IMR-90 (cell line): ENCODE measurements at places on chromosomes 13 and 19.

DNA sequence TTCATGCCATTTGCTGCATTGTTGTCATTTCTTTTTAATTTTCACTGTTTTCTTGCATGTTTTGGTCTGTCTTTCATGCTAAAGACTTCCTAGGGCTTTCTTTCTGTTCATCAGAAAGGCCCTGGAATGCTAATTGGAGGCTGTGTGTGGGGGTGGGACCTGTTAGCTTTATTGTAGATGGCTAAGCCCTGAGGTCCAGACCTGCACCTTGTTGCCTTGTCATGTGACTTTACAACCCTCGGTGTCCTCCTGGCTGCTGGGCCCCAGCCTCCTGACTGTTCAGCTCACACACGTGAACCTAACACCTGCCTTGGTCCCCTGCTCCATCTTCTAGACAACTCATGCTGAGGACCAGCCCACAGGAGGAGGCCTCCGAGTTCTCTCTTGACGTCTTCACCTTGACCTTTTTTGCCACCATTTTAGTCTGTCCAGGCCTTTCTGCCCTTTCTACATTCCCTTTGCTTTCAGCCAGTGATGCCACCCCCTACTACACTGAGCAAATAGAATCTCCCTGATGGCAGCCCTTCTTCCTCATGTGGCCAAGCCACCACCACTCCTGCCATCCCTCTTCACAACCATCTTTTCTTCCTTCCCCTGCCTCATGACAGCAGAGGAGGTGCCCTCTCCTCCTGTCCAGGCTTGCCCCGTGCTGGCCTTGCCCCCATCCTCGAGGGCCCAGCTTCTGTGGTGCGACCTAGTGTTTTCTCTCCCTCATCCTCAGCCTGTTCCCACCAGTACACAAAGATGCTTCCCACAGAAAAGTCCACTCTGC is 41.4 kb upstream of the GPI start:
- H3K36me3 ChIP-seq = peaks cover 22% of the 10 kb centered on the region
- H3K27me3 ChIP-seq = no peaks in the 10 kb centered on the region
- no peak overlapping the region for H3K27ac ChIP-seq
- no peak for DNase-seq

DNA sequence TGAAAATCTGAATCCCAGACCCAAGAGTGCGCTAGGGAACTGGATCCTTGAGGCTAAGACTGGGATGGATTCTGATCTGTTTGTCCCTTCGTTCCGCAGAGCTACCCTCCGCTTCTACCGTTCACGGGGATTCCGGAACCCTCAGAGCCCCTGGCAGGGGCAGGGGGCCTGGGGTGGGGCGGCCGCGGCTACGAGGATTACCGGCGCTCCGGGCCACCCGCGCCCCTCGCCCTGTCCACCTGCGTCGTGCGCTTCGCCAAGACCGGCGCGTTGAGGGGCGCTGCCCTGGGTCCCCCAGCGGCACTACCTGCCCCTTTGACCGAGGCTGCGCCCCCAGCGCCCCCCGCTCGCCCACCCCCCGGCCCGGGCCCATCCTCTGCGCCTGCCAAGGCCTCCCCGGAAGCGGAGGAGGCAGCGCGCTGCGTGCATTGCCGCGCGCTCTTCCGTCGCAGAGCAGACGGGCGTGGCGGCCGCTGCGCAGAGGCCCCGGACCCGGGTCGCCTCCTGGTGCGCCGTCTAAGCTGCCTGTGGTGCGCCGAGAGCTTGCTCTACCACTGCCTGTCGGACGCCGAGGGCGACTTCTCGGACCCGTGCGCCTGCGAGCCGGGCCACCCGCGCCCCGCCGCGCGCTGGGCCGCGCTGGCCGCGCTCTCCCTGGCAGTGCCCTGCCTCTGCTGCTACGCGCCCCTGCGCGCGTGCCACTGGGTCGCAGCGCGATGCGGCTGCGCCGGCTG is 7.1 kb downstream of the SPRED3 start:
- H3K27me3 ChIP-seq = no peaks in the 10 kb centered on the region
- H3K36me3 ChIP-seq = peaks cover 25% of the 10 kb centered on the region
- no peak overlapping the region for H3K27ac ChIP-seq
- H3K4me1 ChIP-seq = 0 out of 2 replicates have a peak, but pooled peaks cover 2% of the 10 kb centered on the region
- no peak for DNase-seq

GRCh38 chr13:69857183-69857821 is 250.3 kb upstream of the ATXN8OS start:
- no peaks in the 10 kb centered on the region for H3K36me3 ChIP-seq
- no peaks in the 10 kb centered on the region for H3K27me3 ChIP-seq
- H3K4me3 ChIP-seq = no peak overlapping the region
- H3K27ac ChIP-seq = no peak overlapping the region

GRCh38 chr19:47762615-47763308 is 15.7 kb upstream of the SELENOW start:
- no peaks in the 10 kb centered on the region for H3K4me1 ChIP-seq
- peaks cover 17% of the 10 kb centered on the region for H3K36me3 ChIP-seq
- peaks cover 2% of the 10 kb centered on the region; the same call in 1 of the 2 replicates for H3K27me3 ChIP-seq
- no peak overlapping the region for H3K4me3 ChIP-seq
- H3K27ac ChIP-seq = no peak overlapping the region

DNA sequence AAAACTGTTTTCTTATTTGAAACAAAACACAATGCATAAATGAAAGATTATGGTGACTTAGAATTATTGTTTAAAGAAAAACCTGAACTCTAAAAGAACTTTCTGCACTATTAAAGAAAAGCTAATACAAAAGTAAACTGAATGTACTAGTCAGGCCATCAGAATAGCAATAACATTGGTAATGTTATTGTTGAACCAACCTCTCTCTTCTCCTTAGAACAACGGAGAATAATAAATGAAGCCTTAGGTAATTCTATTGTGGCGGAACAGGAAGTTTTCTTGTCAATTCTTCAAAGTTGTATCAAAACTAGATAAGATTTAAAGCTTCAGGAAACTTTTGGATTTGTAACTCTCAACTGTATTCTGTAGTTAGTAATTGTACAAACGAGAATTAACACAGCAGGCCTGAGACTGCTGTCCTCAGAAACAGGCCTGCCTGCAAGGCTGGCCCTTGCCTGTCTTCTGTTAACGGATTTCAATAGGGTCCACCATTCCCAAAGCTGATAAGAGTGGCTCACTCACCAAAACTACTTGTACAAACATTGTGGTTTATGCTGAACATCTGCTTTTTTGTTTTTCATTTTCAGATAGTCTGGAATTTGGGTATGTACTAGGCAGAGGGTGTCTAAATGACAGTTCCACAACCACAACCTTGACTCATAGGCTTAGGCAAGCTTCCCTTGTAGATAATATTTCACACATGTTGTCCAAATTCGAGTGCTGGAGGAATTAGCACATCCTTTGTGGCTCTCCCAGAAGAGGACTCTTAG is 825.8 kb downstream of the GPC5 start:
- no peak overlapping the region for H3K4me3 ChIP-seq
- peak; percentile 80 for DNase-seq
- H3K4me1 ChIP-seq = no peaks in the 10 kb centered on the region
- H3K36me3 ChIP-seq = no peaks in the 10 kb centered on the region
- no peak overlapping the region for H3K27ac ChIP-seq

DNA sequence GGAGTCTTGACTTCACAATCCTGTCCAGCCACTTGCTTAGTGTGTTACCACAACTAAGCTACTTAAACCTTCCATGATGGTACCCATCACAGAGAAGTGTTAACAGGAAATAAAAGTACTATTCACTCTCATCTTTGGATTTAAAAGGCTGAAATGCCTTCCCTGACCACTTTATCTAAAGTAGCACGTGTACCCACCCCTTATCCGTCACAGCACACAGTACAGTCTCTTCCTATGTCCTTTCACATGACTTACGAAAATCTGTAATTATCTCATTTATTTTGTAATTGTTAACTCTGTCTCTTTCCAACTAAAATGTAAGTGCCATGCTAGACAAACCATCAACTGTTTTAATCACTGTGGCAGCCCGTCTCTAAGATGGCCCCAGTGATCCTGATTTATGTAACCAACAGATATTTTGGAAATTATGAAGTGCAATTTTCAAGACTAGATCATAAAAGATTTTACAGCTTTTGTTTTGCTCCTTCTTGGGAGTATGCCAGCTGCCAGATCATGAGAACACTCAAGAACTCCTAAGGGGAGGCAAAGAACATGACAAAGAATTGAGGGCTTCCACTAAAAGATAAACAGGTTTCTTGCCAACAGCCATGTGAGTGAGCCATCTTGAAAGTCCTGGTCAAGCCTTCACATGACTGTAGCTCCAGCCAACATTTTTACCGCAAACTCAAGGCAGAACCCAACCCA is 44.9 kb downstream of the DIAPH3 start:
- no peaks in the 10 kb centered on the region for H3K36me3 ChIP-seq
- no peaks in the 10 kb centered on the region for H3K27me3 ChIP-seq
- peaks cover 2% of the 10 kb centered on the region; the same call in 1 of the 2 replicates for H3K4me1 ChIP-seq
- no peak for DNase-seq

GRCh38 chr19:5290336-5291262 is 50.0 kb downstream of the PTPRS start:
- H3K4me1 ChIP-seq = peaks cover 10% of the 10 kb centered on the region
- H3K27ac ChIP-seq = no peak overlapping the region
- no peaks in the 10 kb centered on the region for H3K27me3 ChIP-seq
- no peak overlapping the region for H3K4me3 ChIP-seq

- H3K36me3 ChIP-seq = no peaks in the 10 kb centered on the region
- H3K4me3 ChIP-seq = no peak overlapping the region
- peaks cover 17% of the 10 kb centered on the region for H3K4me1 ChIP-seq
- no peak for DNase-seq
- H3K27me3 ChIP-seq = no peaks in the 10 kb centered on the region
- no peak overlapping the region for H3K27ac ChIP-seq
Observed at GRCh38 chr19:45446944-45447343, 20.9 kb upstream of the FOSB start.

- no peaks in the 10 kb centered on the region for H3K36me3 ChIP-seq
- no peak overlapping the region for H3K27ac ChIP-seq
- DNase-seq = no peak
- no peak overlapping the region for H3K4me3 ChIP-seq
- no peaks in the 10 kb centered on the region for H3K4me1 ChIP-seq
- no peaks in the 10 kb centered on the region for H3K27me3 ChIP-seq
Observed at GRCh38 chr13:73040968-73041596, 17.7 kb upstream of the KLF5 start.

GRCh38 chr13:59743195-59743594 is 420.5 kb downstream of the DIAPH3 start:
- H3K36me3 ChIP-seq = no peaks in the 10 kb centered on the region
- DNase-seq = peak; percentile 1
- H3K27ac ChIP-seq = no peak overlapping the region
- no peak overlapping the region for H3K4me3 ChIP-seq
